ENCODE measurements at places on chromosomes 3 and 15. TPM values are rescaled to one million over a fixed set of nuclear protein-coding genes. Genes with fewer than 3 reads are reported as not detected.

Gene P4HTM
- total RNA-seq: 43.5 TPM

GRCh38 chr3:24551626-24552025 is 57.0 kb upstream of the THRB start:
- no peak for DNase-seq

GRCh38 chr15:100580414-100580813 is 21.6 kb downstream of the LINS1 start:
- DNase-seq: no peak

Gene PARP15
- total RNA-seq: 5.9 TPM
